SK-N-SH (cell line): ENCODE measurements at places on chromosomes 11 and 22. TPM values are rescaled to one million over a fixed set of nuclear protein-coding genes. Genes with fewer than 3 reads are reported as not detected.

- DNase-seq: no peak
Observed at GRCh38 chr11:107743191-107743590, 31.3 kb upstream of the SLN start.

- no peak for DNase-seq
Observed at GRCh38 chr11:2074266-2074825, 64.8 kb downstream of the IGF2 start.

GRCh38 chr11:37352485-37352884 lies 754.4 kb upstream of the RAG2 start:
- no peak for DNase-seq

Gene THY1
- polyA plus RNA-seq: 1,091 and 1,905 TPM in 2 replicates

DNA sequence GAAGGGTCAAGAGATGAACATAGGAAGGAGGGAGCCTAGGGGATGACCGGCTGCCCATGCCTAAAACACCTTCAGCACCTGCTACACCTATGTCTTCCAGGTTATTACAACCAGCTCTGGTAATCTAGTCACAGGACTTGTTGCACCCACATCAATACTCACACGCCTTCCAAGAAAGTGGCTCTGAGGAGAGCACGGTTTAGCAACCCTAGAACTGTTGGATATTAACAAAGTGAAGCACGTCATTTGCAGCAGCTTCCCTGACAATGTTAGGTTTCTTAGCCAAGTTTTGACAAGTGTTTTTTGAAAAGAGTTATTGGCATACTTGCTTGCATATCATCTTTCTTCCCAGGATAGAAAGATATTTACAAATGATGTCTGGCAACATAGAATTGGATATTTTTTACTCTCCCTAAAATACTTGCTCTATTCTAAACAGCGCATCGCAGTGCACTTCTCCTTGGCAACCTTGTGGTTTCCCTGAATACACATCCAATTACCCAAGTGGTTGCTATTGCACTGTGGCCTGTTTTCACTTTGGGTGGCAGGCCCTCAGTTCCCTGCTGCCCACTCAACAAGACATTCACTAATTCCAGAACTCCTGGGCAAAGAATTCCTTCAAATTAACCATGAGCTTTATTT lies 94.3 kb upstream of the ARHGAP42 start:
- no peak for DNase-seq

GRCh38 chr22:43893266-43893665 lies 1.5 kb upstream of the PNPLA5 start:
- no peak for DNase-seq

DNA sequence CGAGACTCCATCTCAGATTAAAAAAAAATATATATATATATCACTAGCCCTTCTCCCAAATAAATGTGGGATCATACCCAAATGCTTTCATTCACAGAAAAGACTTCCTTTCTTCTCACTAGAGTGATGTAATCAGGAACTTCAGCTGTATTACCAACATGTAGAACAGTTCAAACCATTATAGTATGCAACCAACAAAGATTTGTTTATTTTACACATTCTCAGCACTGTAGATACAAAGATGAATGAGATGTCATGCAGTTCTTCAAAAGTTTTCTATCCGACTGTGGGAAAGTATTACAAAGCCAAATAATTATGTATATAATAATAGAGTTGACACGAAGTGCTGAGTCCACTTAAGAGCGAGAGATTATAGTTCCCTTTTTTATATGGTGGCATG lies 22.2 kb upstream of the ZNF143 start:
- no peak for DNase-seq

Gene TREH
- polyA plus RNA-seq: not detected in 2 replicates

Gene DRD2
- polyA plus RNA-seq: 0.10 and 0.18 TPM in 2 replicates

GRCh38 chr22:47335460-47335859 lies 573.0 kb downstream of the TBC1D22A start:
- DNase-seq: no peak

GRCh38 chr22:49958366-49958921 lies 2.1 kb upstream of the PIM3 start:
- DNase-seq: no peak

DNA sequence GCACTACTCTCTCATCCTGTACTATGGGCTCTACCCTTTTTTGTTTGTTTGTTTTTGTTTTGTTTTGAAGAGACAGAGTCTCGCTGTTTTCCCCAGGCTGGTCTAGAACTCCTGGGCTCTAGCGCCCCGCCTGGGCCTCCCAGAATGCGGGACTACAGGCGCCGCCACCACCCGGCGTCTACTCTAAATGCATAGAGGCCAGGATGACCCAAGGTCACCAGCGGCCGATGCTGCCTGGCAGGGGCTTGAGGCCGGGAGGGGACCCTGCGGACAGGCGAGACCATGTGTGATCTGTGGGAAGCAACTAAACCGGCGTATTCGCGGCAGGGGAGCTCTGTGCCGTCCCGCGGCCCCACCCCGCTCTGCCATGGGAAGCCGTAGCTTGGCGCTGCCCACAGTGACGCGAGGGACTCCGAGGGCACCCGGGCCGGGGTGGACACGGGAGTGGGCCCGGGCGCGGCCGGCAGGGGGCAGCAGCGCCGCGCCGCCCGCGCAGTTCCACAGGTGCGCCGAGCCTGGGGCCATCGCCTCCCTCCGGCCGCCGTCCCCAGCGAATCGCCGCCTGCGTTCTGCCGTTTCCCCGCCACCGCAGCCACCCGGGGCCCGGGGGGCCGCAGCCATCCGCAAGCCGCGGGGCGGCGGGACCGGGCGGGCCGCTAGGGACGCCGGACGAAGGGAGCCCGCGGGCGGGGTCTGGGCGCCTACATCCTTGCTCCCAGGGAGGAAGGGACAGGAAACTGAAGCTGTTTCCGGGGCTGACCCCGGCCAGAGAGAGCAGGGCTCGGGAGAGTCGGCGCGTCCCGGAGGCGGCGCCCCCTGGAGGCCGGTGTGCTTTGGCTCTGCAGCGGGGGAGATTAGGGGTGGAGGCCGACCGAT lies 12.3 kb upstream of the HDHD5 start:
- peak; percentile 96 for DNase-seq

- no peak for DNase-seq
Observed at GRCh38 chr11:93525601-93526345, 17.4 kb downstream of the SMCO4 start.

Gene OR8G5
- polyA plus RNA-seq: not detected in 2 replicates

DNA sequence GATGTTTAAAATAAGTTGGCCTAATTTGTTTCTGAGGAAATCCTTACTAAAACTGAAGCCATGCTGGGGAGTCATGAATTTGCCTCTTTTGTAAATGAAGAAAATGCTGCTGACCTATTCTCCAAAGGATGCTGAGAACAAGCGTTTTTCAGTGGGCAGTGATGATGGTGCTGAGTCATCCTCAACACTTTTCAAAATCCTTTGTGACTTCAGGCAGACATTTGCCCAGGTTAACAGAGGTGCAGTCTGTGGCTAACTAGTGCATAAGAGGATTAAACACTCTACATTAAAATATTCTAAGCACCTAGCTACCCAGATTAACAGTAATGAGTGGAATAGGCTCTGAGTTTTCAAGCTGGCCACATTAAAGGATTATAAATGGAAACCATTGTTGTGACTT lies 509.0 kb downstream of the DLG2 start:
- DNase-seq: no peak

DNA sequence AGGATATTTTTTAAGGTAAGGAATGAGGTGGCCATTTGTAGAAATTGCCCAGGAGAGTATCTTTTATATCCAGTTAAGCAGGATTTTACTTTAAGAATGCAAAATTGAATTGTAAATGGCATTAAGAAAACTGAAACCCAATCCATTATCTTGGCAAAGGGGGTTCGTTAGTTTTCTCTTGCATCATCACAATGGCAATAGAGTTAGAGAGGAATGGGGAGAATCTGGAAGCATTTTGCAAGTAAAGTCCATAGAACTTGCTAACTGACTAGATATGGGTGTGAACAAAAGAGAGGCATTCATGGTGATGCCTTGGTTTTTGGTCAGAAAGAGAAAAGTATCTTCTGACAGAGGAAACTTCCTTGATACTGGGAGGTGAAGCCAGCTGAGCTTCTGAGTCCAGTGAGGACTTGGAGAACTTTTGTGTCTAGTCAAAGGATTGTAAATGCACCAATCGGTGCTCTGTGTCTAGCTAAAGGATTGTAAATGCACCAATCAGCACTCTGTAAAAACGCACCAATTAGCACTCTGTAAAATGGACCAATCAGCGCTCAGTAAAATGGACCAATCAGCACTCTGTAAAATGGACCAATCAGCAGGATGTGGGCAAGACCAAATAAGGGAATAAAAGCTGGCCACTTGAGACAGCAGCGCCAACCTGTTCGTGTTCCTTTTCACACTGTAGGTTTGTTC lies 3.6 kb upstream of the CCDC117 start:
- no peak for DNase-seq

GRCh38 chr11:2921742-2922493 lies 7.3 kb downstream of the PHLDA2 start:
- DNase-seq: no peak

Gene FGF4
- not detected in 2 replicates for polyA plus RNA-seq

DNA sequence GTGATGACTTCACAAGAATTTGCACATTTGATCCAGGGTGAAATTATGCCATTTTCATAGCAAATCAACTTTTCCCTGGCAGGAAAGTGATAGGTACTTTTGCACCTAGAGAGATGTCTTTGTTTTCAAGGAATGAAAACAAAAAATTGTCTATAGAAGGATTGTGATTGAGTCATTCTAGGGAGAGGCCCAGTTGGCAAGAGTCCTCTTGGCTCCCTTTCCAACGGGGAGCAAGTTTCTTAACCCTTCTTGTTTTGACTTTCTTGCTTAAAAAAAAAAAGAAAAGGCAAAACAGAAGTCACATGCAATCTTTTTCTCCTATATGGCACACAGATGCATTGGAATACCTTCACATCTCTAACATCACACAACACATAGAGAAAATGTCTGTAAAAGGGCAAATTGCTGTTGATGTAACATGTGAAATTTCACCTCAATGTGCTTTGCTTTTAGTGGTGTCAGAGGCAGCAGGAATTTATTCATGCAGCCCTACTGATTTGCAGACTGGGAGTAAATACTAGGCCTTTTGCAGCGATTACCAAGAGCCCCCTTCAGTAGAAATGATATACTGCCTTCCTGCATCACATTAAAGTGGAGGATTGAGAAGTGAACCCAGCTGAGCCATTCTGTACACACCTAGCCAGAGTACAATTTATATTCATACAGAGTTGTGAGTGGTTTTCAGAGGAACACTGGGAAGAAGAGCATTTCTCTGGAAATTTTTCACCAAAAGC lies 290.7 kb upstream of the MPPED2 start:
- DNase-seq: no peak

- DNase-seq: no peak
Observed at GRCh38 chr11:112459001-112459400, 198.3 kb upstream of the PLET1 start.

DNA sequence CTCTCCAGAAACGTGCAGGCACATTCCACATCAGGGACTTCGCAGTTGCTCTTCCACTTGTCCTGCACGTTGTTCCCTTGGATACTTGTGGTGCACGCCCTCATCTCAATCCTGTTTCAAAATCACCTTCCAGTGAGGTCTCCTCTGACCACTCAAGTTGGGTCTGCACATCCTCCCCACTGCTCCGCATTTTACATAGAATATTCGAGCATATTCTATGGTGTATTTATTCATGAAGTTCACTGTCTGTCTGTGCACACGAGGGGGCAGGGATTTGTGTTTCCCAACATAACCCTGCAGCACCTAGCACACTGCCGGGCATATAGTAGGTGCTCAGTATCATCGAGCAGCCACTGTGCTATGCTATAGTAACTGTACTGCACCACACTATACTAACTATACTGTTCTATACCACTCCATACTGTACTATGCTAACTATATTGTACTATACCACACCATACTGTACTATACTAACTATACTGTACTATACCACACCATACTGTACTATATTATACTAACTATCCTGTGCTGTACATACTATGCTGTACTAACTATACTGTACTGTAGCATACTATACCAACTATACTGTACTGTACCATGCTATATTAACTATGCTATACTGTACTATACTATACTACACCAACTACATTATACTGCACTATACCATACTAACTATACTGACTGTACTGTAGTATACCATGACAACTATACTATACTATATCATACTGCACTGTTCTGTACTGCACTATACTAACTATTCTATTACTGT lies 30.3 kb downstream of the ELF5 start:
- no peak for DNase-seq

DNA sequence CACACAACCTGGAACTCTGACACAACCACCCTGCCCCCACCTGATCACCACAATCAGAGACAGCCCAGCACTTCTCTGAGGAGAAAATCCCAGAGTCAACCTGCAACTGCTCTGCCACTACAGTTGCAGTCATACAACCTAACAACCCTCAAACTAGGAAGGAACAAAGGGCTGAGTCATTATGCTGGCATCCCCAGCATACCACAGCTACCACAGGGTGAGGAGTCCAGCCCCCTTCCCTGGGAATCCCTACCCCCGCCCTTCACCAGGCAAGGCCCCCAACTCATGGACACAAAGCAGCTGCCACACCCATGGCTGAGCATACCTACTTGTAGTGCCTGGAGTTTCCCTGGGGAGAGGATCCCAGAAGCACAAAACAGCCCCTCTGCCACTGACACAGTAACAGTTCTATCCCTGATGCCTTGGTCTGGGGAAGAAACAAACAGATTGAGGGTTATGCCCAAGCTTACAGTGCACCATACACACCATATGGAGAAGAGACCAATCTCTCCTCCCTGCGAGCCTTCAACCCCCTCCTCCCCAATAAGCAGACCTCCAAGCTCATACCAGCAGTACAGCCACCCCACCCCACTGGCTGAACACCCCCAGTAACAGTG lies 68.5 kb upstream of the C11orf58 start:
- DNase-seq: no peak

DNA sequence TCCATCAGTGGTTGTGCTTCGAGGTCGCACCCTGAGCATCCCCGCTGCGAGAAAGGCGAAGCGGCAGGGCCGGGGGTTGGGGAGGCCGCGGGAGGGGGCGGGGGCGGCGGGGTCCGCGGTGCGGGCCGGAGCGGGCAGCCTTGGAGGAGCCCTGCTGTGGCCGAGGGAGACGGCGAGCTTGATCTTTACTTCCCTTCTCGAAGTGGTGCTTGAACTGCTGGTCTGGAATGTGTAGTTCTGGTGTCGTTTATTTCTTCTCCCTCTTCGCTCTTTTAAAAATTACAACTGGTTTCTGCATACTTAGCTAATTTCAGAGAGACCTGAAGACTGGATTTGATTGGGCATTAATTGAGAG lies 1.1 kb downstream of the APLP2 start:
- DNase-seq: no peak

DNA sequence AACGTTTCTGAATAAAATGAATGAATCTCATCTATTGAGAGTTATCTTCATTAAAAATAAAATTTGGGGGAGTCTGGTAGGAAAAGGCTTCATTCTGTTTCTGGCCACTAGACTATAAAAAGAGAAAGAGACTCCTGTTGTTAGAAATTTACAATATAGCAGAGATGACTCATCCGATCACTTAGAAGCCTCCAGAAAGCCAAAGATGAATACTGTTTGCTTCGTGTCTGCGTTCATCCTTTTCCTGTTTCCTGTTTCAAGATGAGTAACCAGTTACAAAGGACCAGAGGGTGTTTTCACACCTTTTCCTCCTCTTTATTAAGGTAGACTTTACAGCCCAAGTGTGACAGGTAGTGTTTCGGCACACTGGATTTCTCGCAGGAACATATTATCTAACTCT lies 1120.7 kb downstream of the LRRC4C start:
- no peak for DNase-seq

- no peak for DNase-seq
Observed at GRCh38 chr11:123841174-123841573, 35.0 kb upstream of the OR6M1 start.

- DNase-seq: no peak
Observed at GRCh38 chr11:64156235-64157011, 9.5 kb downstream of the MACROD1 start.

Gene OR8G1
- polyA plus RNA-seq: not detected in 2 replicates

Gene MICAL2
- 54.6 and 67.9 TPM in 2 replicates for polyA plus RNA-seq
